Lower lobe of right lung (tissue), 2 donors: ENCODE measurements at places on chromosomes 11 and 22. TPM values are rescaled to one million over a fixed set of nuclear protein-coding genes. Genes with fewer than 3 reads are reported as not detected.

The HBB gene
- 323 TPM for total RNA-seq

The L3MBTL2 gene
- 22.8 TPM for total RNA-seq

The FBXO3 gene
- 32.6 TPM for total RNA-seq

The UPB1 gene
- 1.2 TPM for total RNA-seq

The CELSR1 gene
- total RNA-seq, result 51.8 TPM

The BDNF gene
- total RNA-seq, result 3.4 TPM

The CECR2 gene
- 10.9 TPM for total RNA-seq

The TRIM49C gene
- total RNA-seq, result not detected

The RAC2 gene
- total RNA-seq, result 111 TPM

DNA sequence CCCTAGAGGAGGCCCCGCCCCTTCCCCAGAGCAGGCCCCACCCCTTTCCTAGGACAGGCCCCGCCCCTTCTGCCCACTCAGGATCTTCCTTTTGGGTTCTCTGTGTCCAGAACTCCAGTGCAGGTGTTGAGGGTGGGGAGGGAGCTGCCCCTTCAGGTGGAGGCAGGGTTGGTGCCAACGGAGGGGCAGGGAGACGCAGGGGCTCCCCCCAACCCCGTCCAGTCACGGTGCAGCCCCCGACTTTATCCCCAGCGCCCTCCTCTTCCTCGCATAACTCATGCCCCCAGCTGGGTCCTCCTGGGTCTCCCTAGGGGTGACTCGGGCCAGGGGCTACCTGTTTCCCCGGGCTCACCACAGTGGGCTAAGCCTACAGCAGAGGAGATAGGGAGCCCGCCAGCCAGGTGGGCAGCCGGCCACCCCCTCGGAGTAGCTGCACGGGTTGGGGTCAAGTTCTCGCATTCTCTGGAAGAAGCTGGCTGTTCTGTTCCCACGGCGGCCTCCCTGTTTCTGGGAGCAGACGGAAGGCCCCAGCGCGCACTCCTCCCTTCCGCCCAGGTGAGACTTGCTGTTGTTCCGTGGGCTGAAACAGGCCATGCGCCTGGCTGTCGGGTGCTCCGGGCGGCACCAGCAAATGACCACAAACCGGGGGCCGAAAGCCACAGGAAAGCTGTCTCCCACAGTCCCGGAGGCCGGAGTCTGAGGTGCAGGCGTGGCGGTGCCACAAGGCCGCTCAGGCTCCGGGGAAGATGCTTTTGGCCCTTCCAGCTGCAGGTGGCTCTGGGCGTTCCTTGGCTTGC, 38.9 kb downstream of the MUC2 start:
- H3K27ac ChIP-seq, result no peak overlapping the region
- H3K27me3 ChIP-seq, result peaks cover 8% of the 10 kb centered on the region
- no peak overlapping the region for H3K4me3 ChIP-seq

DNA sequence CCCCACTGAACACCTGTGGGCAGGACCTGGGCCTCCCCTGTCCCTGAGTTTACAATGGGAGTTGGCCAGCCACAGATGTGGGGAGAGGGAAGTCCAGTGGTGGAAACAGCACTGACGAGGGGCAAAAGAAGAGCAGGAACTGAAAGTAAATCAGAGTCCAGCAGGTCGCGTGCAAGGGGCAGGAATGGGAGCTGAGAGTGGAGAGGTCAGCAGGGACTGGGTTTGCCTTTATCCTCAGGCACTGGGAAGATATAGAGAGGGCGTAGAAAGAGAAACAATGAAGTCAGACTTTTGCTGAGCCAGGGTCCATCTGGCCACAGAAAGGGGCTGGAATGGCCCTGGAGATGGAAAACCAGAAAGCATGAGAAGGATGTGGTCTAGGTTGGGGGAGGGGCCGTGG, 8.5 kb downstream of the P2RY6 start:
- no peaks in the 10 kb centered on the region for H3K27me3 ChIP-seq
- no peak overlapping the region for H3K27ac ChIP-seq
- H3K4me1 ChIP-seq, result peaks cover 12% of the 10 kb centered on the region
- no peak for DNase-seq
- H3K4me3 ChIP-seq, result no peak overlapping the region

GRCh38 chr11:31059529-31059928, 310.0 kb downstream of the DCDC1 start:
- no peaks in the 10 kb centered on the region for H3K4me1 ChIP-seq
- H3K36me3 ChIP-seq, result no peaks in the 10 kb centered on the region
- DNase-seq, result no peak
- H3K27ac ChIP-seq, result no peak overlapping the region
- no peaks in the 10 kb centered on the region for H3K27me3 ChIP-seq

DNA sequence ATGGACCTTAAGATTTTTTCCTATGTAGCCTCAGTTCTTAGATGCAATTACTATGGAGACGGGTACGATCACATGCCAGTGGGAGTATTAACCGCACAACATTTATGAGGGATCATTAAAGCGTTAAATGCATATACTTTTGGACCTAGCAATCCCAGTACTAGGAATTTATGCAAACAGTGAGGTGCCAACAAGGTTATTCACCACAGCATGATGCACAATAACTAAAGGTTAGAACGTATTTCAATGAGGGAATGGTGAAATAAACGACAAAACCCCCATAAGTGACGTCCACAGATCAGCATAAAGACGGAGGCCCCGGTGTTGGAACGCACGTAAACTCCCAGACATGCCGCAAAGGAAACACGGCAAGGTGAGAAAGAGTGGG, 539 bp downstream of the SIRT3 start:
- peak overlapping the region; percentile 96 for H3K27ac ChIP-seq
- peaks cover 22% of the 10 kb centered on the region for H3K36me3 ChIP-seq

- no peak overlapping the region for H3K4me3 ChIP-seq
- H3K27ac ChIP-seq, result no peak overlapping the region
- peaks cover 16% of the 10 kb centered on the region for H3K4me1 ChIP-seq
- DNase-seq, result no peak
- H3K27me3 ChIP-seq, result no peaks in the 10 kb centered on the region
- H3K36me3 ChIP-seq, result peaks cover 28% of the 10 kb centered on the region
Observed at GRCh38 chr22:39128508-39128907, 24.0 kb downstream of the CBX7 start.

GRCh38 chr11:67076202-67076601, 19.6 kb downstream of the RHOD start:
- DNase-seq, result no peak
- H3K27me3 ChIP-seq, result no peaks in the 10 kb centered on the region
- no peak overlapping the region for H3K27ac ChIP-seq
- H3K36me3 ChIP-seq, result no peaks in the 10 kb centered on the region
- peaks cover 14% of the 10 kb centered on the region for H3K4me1 ChIP-seq
- no peak overlapping the region for H3K4me3 ChIP-seq

DNA sequence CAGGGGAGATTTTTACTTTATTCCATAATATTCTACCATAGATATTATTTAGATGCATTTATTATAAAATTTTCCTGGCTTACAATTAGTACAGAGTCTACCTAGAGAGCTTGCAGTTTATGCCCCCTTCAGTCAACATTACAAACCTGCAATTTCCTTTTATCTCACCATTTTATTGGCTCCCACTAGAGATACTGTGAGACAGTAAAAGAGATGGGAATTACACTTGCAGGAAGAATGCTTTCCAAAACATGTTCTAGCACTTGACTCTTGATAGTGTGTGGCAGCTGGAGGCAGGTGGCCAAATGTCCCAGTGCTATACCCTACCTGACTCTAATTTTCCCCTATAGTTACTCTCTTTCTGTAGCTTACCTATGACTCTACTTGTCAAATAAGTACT, 863.2 kb downstream of the DLG2 start:
- H3K27me3 ChIP-seq, result no peaks in the 10 kb centered on the region
- no peaks in the 10 kb centered on the region for H3K4me1 ChIP-seq
- no peak overlapping the region for H3K4me3 ChIP-seq
- no peaks in the 10 kb centered on the region for H3K36me3 ChIP-seq
- DNase-seq, result no peak

GRCh38 chr22:30968015-30968923, at the start of gene MORC2:
Gene MORC2, minus strand, starts transcription at chr22:30968774. Its CDS starts 885 bp downstream, at chr22:30967889.
- peaks cover 18% of the 10 kb centered on the region for H3K36me3 ChIP-seq
- peak within 1 kb of the TSS; percentile 85 for H3K4me3 ChIP-seq
- H3K27me3 ChIP-seq, result no peaks in the 10 kb centered on the region
- peak; percentile 86 for DNase-seq
- H3K27ac ChIP-seq, result peak within 1 kb of the TSS; percentile 97

- H3K27ac ChIP-seq, result no peak overlapping the region
- no peaks in the 10 kb centered on the region for H3K36me3 ChIP-seq
- peaks cover 19% of the 10 kb centered on the region for H3K4me1 ChIP-seq
- no peak overlapping the region for H3K4me3 ChIP-seq
Observed at GRCh38 chr11:9905960-9906791, 242.3 kb downstream of the SWAP70 start.

DNA sequence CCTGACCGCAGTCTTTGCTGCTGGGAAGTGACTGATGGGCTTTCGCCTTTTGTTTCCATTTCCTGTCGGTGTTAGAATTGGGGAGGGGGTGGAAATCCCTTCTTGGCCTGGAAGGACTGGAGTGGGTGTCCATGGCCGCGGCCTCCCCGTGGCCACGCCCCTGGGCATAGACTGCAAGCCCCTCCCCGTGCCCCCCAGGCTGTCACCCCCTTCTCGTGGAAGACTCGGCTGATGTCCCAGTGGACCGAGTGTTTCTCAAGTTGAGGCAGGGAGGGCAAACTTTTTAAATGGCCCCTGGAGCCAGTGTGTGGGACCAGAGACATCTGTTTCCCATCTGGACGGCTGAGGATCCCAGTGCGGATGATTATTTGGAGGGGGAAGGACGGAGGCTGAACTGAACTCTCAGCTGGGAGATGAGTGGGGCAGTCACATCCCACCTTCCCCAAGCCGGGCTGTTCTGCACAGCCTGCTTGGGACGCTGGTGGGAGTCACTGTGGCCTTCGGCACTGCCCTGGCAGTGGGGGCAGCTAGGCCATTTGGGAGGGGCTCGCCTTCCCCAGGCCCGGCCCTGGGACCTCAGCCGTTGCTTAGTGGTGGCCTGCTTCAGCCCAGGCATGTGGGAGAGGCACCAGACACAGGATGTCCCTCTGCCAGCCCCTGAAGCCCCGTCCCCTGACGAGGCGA, 1.6 kb downstream of the CD81 start:
- peaks cover 53% of the 10 kb centered on the region for H3K4me1 ChIP-seq
- H3K4me3 ChIP-seq, result peak overlapping the region; percentile 98

DNA sequence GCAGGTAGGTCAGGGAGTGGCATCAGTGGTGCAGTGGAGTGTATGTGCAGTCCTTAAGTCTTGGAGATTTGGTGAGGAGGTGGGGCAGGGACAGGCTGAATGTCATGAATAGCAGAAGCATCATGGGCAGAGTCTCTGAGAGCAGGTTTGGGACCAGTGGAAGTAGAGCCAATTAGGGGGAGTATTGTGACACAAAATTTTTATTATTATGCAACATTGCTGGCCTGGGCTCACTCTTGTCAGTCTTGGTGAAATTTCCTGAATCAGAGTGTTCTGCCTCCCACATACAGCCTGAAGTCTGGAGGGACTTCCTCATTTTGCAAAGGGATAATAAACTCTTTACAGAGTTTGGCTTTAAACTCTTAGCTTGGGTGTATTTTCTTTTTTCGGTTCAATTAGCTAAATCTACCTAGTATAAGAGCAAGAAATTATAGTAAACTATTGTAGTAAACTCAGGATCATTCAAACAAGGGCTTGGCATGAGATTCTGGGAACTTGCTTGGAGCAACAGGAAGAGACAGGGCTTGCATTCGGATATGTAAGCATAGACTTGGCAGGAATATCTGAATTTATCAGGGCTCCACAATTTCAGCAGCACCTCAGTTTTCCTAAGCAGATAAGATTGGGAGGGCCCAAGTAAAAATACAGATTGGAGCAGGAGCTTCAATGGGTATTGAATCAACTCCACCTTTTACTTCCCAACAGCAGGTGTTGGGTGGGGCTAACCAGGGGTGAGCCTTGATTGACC, 67.7 kb downstream of the FDX1 start:
- no peak for DNase-seq
- no peaks in the 10 kb centered on the region for H3K36me3 ChIP-seq
- peaks cover 6% of the 10 kb centered on the region for H3K4me1 ChIP-seq
- no peaks in the 10 kb centered on the region for H3K27me3 ChIP-seq
- no peak overlapping the region for H3K27ac ChIP-seq

DNA sequence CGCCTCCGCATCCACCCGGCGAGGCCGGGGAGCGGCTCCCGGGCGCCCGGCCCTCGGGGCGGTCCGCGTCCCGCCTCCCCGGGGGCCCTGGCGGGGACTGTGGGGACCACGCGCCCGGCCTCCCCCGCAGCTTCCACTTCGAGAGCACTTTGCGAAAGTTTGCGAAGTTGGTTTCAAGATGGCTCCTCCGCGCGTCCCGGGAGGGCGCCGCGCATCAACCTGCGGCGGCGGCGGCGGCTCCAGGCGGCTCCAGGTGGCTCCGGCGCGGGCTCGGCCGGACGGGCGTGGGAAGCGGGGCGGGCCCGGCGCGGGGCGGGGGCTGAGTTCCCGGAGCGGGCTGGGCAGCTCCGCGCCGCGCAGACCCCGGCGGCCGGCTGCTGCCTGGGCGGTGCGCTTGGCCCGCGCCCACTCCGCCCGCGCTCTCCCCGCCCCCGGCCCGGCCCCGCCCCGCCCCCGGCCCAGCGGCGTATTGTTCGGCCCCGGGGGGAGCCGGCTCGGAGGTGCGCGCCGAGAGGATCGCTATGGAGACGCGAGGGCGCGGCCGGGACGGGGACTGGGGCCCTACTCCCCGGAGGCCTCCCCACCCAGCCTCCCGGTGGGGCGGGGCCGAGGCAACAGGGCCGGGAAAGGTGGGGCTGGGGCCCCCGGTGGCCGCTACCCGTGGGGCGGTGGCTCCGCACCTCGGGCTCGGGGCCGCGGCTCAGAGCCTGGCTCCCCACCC, at the start of gene CELSR1:
Gene CELSR1, minus strand, starts transcription at position 396 of the 721 bp plus-strand sequence. CDS start 450 bp downstream, outside the sequence.
- peak within 1 kb of the TSS; percentile 63 for H3K4me3 ChIP-seq
- H3K27me3 ChIP-seq, result peaks cover 23% of the 10 kb centered on the region
- H3K27ac ChIP-seq, result peak within 1 kb of the TSS; percentile 80
- DNase-seq, result peak; percentile 89
- peaks cover 30% of the 10 kb centered on the region for H3K4me1 ChIP-seq
- no peaks in the 10 kb centered on the region for H3K36me3 ChIP-seq

DNA sequence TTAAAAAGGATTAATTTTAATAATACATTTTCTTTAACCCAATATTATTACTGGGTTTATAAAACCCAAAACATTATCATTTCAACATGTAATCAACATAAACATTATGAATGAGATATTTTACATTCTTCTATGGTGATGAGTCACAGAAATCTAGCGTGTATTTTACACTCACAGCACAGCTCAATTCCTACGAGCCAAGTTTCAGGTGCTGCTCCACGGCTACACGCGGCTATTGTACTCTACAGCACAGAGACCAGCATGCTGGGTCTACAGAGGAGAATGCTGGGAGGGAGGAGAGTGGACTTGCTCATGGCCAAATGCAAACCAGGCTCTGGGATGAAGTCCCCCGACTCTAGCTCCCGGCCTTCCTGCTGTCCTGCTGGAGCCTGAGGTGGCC, 72.0 kb upstream of the LMO1 start:
- H3K27me3 ChIP-seq, result peaks cover 6% of the 10 kb centered on the region
- DNase-seq, result no peak
- H3K27ac ChIP-seq, result no peak overlapping the region
- no peaks in the 10 kb centered on the region for H3K36me3 ChIP-seq
- no peaks in the 10 kb centered on the region for H3K4me1 ChIP-seq
- H3K4me3 ChIP-seq, result no peak overlapping the region

- no peaks in the 10 kb centered on the region for H3K36me3 ChIP-seq
- peak overlapping the region; percentile 54 for H3K4me3 ChIP-seq
- H3K27me3 ChIP-seq, result no peaks in the 10 kb centered on the region
- H3K27ac ChIP-seq, result peak overlapping the region; percentile 80
- no peaks in the 10 kb centered on the region for H3K4me1 ChIP-seq
Observed at GRCh38 chr11:26994631-26995095, 751 bp downstream of the FIBIN start.
